G401 (cell line): ENCODE measurements at places on chromosomes 3 and 15.

- no peak for DNase-seq
Measured at GRCh38 chr3:174700736-174701135, 158.4 kb upstream of the NAALADL2 start.

GRCh38 chr3:31959951-31960792 lies 20.9 kb downstream of the OSBPL10 start:
- DNase-seq, result peak; percentile 34

- DNase-seq, result no peak
Measured at GRCh38 chr3:194935061-194935460, 249.4 kb downstream of the FAM43A start.

DNA sequence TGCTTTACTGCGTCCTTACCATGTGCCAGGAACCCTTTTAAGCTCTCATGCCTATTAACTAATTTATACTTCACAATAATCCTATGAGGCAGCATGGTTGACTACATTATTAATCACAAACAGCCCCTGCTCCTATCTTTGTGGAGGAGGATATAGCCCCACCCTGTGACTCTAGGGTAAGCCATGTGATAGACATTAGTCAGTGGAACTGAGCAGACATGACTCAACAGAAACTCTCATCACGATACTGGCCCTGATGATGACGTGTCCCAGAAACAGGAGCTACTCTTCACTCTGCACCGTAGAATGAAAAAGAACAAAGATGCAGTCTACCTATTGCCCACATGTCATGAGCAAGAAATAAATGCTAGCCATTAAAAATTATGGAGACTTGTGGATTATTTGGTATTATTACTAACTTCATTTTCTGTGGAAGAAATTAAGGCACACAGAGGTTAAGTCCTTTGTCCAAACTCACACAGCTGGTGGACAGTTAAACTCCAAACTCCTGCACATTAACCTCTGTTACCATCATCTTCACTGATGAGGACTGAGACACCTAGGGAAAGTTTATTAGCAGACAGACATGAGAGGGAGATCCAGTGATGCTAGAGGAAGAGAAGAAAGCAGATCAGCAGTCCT lies 51.2 kb downstream of the CFAP20DC start:
- no peak for DNase-seq

DNA sequence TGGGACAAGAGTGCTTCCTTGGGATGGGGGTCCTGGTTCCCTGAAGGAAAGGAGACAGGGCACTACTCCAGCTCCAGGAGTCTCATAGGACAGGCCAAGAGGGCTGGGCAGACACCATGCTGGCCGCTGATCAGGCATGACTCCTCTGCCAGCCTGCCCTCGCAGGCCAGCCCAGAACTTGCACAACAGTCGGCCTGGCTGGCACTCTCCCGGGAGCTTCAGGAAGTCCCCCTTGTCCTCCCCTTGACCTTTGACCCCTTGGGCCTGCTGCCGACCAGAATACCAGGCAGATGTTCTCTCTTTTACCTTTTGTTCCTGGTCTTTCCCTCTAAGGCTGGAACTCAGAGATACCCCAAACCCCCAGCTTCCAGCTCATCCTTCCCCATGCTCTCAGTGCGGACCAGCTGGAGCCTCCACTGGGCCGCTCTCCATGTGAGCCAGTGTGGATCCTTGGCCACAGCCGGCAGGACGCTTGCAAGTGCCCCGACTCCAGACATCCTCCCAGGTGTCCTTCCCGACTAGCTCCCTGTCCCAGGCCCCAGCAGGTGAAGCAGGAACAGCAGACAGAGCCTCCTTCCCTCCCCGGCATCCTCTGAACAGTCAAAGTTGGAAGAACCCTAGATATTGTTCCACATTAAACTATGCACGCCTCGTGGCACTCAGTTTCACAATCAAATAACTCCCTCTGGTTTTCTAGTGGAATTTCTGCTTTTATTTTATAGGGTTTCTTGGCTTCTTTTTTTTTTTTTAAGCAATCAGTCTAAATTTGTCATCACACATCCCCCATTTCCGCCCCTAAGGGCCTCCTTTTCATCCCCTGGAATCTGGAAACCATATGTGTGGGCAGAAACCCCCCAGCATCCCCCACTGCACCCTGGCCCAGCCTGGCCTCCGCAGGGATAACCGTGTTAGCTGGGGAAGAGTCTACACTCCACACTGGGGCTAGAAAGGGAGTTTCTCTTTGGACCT lies 15.7 kb downstream of the VPS18 start:
- no peak for DNase-seq
